ENCODE measurements at places on chromosomes 16 and 17. TPM values are rescaled to one million over a fixed set of nuclear protein-coding genes. Genes with fewer than 3 reads are reported as not detected.

The KIF1C gene
- 95.9 TPM for total RNA-seq

The SPN gene
- 2.3 TPM for total RNA-seq

The FN3K gene
- 43.9 TPM for total RNA-seq

The PLA2G10 gene
- not detected for total RNA-seq

- DNase-seq, result no peak
Measured at GRCh38 chr17:36879624-36880131, 57.6 kb upstream of the LHX1 start.

DNA sequence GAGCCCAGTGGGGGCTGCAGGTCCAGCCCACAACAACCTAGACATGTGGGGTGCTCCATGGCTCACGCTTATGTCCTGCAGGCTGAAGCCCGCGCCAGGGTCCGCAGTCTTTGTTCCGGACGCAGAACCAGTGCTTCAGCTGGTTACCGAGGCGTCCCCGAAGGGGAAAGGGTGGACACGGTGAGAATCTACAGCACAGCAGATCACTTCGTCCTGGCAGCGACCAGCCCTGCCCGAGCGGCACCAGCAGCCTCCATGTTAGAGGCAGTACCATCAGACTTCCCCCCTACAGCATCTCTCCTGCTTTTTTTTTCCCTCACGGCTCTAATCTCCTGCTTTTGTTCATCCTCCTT, 1736.4 kb downstream of the TP53TG3F start:
- no peak for DNase-seq

DNA sequence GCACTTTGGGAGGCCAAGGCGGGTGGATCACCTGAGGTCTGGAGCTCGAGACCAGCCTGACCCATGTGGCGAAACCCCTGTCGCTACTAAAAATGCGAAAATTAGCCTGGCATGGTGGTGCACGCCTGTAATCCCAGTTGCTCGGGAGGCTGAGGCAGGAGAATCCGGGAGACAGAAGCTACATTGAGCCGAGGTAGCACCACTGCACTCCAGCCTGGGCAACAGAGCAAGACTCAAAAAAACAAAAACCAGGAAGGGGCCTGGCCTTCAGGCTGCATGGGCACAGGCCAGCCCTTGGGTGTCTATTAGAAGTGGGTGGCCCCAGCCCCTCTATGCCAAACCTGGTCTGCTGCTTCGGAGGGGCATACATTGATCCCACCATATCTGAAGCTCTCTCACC, 56.0 kb downstream of the PSMD12 start:
- DNase-seq, result no peak

GRCh38 chr17:43814026-43814425, 18.9 kb downstream of the MPP3 start:
- DNase-seq, result no peak

GRCh38 chr17:7951143-7951792, 19.3 kb downstream of the CNTROB start:
- no peak for DNase-seq

- DNase-seq, result no peak
Measured at GRCh38 chr17:44209786-44210341, 9.6 kb downstream of the UBTF start.

DNA sequence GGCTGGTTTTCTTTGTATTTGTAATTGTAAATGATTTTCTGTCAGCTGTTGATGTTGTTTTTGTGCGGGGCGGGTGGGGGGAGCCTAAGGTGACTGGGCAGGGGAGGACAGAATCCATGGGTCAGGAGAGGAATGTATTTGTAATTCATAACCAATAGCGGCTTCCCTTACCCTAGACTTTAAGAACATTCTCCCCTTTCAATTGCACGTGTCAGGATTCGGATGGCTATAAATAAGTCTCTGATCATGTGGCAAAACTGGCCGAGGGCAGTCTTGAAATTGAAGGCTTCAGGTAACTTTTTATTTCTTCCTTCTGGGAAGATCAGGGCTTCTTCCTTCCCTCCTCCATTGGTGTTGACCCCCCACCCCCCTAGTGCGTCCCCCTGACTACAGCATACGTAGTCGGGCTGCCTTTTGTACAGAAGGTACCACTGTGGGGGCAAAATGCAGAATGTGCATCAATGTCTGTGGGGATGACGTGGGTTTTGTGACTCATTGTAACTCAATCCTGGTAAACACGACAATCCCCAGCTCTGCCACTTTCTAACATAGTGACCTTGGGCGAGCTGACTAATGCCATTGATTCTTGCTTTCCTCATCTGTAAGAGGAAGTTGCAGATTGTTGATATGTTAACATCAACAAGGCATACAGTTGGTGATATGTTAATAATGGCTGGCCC, 16.2 kb downstream of the MARCHF10 start:
- no peak for DNase-seq

DNA sequence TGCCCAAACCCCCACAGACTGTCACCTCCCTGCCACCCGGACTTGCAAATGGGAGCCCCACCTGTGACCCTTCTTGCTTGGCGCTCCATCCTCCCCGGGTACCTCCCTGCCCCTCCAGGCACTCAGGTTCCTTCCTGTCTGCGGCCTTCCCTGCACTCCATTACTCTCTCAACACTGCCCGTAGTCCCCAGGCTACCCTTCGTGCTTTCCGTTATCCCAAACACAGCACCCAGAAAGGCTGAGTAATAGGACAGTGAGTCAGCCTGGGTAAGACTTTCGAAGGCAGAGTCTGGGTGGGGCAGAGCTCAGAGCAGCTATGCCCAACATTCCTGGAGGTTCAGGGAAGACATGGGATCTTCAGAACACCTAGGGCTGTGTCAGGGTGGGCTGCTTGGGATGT, 16.6 kb upstream of the C16orf74 start:
- no peak for DNase-seq

GRCh38 chr16:48176635-48177408, 21.0 kb upstream of the ABCC12 start:
- no peak for DNase-seq

DNA sequence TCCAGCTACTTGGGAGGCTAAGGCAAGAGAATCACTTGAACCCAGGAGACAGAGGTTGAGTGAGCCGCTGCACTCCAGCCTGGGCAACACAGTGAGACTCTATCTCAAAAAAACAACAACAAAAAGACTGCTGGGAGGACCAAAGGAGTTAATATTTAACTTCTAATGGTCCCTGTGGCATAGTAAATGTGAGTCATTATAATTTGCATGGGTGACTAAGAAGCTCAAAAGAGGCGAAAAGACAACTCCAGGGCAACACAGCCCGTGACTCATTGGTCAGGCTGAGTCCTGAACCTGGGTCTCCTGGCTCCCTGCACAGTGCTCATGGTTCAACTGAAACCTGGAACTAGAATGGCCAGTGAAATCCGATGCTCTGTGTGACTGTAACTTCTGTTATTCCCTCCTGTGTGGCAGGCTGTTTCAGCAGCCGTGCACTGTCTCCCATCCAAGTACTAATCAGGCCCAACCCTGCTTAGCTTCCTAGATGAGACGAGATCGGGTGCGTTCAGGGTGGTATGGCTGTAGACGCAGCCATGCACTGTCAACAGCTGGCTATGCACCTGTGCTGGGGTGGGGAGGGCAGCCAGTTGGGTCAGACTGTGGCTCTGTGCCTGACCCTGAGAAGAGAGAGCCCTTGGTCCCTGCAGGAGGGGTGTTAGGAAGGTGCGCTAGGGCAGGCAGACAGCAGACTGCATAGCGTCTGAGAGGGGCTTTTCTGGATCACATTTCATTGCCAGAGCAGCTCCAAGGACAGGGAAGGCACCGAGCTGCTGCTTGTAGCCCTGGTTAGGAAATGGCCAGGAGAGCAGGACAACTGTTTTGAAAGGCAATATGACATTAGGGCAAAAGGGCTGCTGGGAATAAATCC, 14.5 kb upstream of the GPRC5C start:
- DNase-seq, result no peak

DNA sequence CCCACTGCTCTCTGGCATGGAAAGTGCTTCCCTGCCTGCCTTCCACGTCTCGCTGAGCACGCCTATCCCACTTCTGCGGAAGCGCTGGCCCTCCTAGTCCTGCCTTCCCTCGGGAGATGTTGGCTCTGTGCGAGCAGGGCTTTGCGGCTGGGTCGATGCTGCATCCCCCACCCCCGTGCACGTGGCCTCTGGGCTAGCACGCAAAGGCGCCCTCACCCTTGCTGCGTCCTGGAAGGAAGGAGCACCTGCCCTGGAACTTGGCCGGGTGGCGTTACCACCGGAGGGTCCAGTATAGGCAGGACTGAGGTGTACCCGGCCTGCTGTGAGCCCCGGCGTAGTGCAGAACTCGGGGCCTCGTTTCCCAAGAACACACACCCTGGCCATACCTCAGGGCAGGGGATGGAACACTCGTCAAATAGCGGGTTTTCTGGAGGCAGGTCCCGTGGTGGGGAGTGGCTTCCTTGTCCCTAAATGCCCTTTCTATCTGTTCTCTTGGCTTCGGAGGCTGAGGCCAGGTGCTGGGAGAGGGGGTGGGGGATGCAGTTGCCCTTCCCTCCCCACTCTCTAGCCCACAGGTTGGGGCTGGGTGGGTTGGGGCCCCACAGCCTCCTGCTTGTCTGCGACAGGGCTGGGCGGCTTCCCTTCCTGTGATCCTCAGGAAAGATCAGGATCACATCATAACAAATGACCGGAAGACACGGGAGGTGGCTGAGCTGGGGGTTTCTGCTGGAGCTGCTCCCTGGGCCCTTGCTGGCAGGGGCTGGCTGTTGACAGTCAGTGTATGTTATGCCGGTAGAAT, 17.4 kb downstream of the BAIAP2 start:
- peak; percentile 28 for DNase-seq

DNA sequence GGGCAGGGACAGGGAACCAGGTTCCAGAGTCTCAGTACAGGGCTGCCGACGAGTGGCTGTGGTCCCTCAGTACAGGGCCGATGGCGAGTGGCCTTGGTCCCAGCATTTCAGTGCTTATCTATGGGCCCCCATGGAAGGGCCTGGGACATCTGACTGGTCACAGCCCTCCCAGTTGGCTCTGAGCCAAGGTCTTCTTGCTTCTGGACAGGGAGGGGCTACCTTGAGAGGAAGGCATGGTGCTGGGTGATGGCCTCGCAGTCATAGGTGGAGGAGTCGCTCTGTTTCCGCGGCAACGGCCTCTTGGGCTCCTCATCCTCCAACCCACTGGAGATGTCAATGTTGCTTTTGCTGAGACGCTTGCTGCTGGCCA, 32.5 kb downstream of the PIMREG start:
- DNase-seq, result peak; percentile 22

GRCh38 chr17:13582776-13583547, 18.8 kb downstream of the HS3ST3A1 start:
- DNase-seq, result no peak

- DNase-seq, result no peak
Measured at GRCh38 chr17:80416260-80416939, 1.4 kb downstream of the ENDOV start.

GRCh38 chr16:1374418-1375297, 22.9 kb downstream of the GNPTG start:
- no peak for DNase-seq

DNA sequence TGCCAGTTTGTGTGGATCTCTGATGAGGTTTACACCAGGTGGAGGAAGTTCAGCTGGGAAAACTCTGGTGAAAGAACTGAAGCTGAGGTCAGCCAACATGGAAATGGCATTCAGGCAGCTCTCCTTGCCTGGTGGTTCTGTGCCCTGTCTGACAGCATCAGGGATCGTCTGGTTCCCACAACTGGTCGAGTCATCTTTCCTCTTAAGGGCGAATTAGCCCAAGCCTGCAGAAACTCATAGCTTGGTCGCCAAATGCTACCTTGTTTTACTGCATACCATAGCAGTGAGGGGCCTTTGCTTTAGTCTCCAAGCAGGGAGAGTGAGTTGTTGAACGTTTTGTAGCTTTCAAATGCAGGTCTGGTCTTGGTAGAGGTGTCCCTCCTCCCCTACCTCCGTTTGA, 7.2 kb downstream of the PLCG2 start:
- no peak for DNase-seq

- no peak for DNase-seq
Measured at GRCh38 chr16:21656795-21657768, 4.7 kb upstream of the IGSF6 start.

GRCh38 chr16:27444015-27444414, 42.0 kb downstream of the IL21R start:
- DNase-seq, result no peak
